Mesenteric fat pad (tissue), 1 donor: ENCODE measurements at places on chromosomes 2 and 18. TPM values are rescaled to one million over a fixed set of nuclear protein-coding genes. Genes with fewer than 3 reads are reported as not detected.

- no peak for DNase-seq
These were observed 159.2 kb upstream of the RAB12 start for GRCh38 chr18:8450013-8450412.

DNA sequence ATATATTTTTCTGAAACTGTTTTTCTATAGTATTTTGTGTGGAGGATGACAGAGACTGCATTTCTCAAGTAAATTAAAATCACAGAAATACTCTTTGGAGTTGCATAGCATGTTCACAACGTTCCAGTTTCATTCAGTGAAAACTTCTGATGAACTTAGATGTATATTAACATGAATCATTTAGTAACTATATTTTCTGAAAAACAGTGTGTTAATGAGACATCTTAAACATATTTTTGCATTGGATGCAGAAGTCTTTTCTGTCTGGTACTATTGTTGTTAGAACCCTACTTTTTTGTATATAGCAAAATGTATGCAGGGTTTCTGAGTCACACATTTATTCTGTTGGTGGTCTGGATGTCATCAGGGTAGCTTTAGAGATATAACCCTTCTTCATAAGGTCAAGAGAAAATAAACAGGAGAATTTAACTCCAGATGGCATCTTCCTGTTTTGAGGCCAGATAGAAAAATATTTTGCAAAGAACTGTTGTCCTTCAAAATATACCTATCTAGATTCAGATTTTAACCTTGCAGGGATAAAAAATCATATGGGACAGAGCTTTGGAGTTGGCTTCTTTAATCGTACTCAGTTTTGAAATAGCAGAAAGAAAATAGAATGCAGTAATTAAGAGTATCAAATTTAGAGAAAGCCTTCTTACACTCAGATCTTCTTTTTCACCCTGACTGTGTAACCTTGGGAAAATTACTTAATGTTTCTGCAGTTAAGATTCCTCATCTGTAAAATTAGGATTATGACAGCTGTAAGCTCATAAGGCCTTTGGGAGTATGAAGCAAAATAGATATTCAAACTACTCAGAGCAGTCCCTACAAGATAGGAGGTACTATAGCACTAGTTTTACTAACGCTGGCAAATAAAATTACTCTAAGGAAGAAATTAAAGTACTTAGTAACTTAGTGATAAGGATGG lies 5.3 kb downstream of the COL3A1 start:
- DNase-seq = no peak

- no peak for DNase-seq
These were observed 844 bp upstream of the VSNL1 start for GRCh38 chr2:17539611-17540092.

PSTPIP2 gene
- total RNA-seq = 8.8 TPM

AQP4 gene
- total RNA-seq = not detected

SCYGR4 gene
- not detected for total RNA-seq

DSC3 gene
- total RNA-seq = 0.22 TPM

FHOD3 gene
- total RNA-seq = 5.4 TPM
